ENCODE measurements at places on chromosomes 7 and 10.

DNA sequence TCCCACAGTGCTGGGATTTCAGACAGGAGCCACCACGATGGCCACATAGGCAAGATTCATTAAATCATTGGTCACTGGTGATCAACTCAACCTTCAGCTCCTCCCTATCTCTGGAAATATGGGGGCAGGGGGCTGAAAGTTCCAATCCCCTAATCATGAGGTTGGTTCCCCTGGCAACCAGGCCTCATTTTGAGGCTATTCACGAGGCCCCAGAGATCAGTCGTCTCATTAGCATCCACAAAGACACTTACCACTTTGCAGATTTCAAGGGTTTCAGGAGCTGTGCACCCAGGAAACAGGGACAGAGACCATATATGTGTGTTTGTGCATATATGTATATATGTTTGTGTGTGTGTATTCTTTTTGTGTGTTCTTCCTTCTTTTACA lies 7.7 kb upstream of the GUSB start:
- DNase-seq, result no peak

- no peak for DNase-seq
These were observed 45.0 kb downstream of the ALOX5 start for GRCh38 chr10:45418849-45419675.

- no peak for DNase-seq
These were observed 61.6 kb upstream of the OPALIN start for GRCh38 chr10:96420228-96421009.

DNA sequence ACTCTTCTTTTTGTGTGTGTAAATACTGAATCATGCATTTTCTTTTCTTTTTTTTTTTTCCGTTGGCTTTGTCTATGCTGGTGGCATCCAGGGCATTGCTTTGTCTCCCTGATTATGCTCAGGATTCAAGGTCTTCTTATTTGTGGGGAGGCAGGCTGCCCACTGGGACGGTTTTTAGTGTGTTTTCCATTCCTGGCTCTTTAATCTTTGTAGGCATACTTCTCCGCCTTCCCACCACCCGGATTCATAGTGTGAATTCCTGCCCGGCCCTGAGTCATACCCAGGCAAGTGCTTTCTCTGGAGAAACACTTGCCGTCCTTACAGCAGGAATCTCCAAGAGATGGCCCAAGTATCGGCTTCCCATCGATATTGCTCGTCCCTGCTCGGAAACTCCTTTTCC lies 5.2 kb downstream of the ZNF655 start:
- DNase-seq, result no peak

GRCh38 chr10:122981066-122981464 lies 864 bp downstream of the PSTK start:
- no peak for DNase-seq

- no peak for DNase-seq
These were observed 40.7 kb upstream of the KMT2C start for GRCh38 chr7:152476551-152476950.

GRCh38 chr10:24463611-24464426 lies 254.9 kb downstream of the KIAA1217 start:
- DNase-seq, result no peak

DNA sequence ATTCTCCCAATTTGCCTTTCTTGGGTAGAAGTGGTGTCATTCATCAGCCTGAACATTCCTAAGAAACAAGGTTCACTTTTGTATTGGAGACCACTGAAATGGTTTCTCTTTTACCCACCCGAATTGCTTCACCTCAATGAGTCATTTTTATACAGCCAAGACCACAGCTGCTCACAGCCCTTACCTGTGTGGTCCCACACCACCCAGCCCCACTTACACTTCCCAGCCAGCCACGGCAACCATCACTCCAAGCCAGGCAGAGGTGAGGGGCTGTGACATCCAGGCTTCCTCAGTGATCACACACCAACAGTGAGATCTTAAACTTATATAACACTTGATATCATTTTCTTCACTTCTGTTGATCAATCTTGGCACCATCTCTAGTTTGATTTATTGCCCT lies 20.7 kb downstream of the OR13A1 start:
- DNase-seq, result no peak

GRCh38 chr10:3689871-3690510 lies 95.0 kb downstream of the KLF6 start:
- no peak for DNase-seq

- DNase-seq, result no peak
These were observed 111.5 kb upstream of the SVIL start for GRCh38 chr10:29746080-29746797.

DNA sequence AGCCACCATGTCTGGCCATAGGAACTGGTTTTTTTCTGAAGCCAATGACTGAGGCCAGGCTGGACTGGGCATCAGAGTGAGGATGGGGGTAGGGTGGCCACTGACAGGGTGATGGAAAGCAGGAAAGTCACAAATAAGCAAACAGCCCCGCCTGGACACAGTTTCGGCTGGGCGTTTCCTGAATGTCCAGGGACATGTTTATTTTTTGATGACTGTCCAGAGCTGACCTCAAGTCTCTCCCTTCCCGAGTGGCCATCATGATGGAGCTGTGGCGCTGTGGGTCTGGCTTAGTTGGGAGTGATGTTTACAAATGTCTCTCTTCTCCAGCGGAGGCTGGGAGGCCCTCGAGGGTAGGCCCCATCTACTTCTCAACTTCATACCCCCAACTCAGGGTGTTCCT lies 37.1 kb upstream of the COMTD1 start:
- no peak for DNase-seq

DNA sequence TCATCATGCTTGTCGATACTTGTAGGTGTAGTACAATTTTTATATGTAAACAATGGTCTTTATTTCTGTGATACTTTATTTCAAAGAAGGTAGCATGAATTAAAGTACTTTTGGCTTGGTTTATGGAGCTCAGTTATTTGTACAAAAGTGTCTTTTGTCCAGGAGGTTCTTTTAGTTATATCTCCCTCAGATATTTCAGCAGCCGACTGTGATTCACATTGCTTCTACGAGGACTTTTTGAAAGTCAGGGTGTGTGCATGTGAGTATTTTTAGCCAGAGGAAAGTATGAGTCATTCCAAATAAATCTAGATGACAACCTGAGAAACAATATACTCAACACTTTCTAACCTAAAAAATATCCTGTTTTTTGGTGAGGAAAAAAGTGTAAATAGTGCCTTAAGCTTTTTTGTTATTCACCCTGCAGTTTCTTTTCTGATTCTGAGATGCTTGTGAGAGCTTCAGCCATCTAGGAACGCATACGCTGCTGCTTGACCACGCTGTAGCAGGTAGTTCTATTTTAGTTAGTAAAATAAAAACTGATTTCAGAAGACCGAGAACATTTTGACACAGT lies 595 bp upstream of the SUN1 start:
- no peak for DNase-seq

Measured in NCI-H1105 (cell line).